ENCODE measurements at places on chromosomes 12 and 14.

DNA sequence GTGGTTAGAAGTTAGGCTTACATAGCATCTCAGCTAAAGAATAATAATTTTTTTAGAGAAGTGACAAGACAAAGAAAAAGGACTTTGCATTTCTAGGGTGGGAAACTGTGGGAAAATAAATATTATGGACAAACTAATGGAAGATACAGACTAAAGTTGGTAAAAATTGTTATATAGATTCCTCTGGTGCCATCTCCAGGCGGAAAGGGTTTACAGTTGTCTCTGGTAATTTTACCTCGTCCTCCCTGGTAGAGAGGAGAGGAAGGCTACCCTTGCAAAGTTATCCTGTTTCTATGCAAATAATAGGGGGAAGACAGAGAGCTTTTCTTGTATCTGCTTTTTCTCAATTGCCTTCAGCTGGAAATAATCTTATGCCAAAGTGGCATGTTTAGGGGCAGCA lies 5.2 kb downstream of the OR11G2 start:
- no peak for DNase-seq

DNA sequence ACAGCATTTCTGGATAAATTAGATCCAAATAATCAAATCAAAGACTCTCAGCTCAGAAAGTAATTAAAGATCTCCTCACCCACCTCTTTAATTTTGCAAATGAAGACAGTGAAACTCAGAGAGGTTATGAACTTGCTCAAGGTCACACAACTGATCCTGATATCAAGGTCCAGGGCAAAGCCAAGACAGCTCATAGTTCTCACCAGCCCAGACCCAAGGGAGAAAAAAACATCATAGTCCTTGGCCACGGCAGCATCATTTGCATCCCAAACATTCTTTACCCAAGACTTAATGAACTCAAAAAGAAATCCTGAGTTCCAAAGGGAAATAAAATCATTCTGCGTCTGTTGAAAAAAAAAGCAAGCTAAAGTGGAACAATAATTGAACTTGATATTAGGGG lies 112.1 kb downstream of the DAD1 start:
- no peak for DNase-seq

DNA sequence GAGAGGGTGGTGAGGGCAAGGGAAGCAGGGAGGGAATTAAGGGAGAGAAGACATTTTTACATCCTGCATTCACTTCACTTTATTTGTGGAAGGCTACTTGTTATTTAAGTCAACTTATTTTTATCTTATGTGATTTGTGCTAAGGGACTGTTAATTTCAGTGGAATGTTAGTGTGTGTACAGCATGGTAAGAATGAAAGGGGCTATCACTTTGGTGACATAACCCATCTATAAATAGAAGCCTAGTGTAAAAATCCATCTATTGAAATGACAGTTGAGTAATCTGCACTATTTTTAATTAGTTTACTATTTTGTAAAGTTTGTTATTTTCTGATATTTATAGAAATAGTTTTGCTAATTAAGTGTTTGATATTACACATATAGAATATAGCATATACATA lies 16.8 kb upstream of the CHPT1 start:
- DNase-seq, result no peak

GRCh38 chr12:38056701-38057689 lies 259.6 kb upstream of the ALG10B start:
- no peak for DNase-seq

DNA sequence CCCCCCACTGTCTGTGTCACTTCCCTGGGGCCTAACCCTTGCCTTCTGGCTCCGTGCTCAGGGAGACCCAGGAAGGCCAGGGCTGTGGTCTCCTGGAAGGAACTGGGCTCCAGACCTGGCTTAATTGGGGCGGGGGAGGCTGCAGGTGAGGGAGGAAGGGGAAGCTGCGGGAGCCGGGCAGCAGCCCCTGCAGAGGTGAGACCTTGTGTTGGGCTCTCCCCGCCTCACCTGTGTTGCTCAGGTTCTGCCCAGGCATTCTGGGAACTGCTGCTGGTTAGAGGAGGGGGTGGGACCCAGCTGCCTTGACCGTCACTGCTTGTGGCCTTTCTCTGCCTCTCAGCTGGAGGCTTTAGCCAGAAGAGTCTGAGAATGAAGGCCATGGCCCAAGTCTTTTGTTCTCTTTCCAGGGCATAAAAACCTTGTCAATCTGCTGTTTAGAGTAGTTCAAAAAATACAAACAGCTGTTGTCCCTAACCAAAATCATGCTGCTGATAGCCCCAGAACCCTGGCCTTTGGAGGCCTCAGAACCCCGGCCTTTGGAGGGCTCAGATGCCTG lies 247.6 kb downstream of the CHST11 start:
- DNase-seq, result no peak

DNA sequence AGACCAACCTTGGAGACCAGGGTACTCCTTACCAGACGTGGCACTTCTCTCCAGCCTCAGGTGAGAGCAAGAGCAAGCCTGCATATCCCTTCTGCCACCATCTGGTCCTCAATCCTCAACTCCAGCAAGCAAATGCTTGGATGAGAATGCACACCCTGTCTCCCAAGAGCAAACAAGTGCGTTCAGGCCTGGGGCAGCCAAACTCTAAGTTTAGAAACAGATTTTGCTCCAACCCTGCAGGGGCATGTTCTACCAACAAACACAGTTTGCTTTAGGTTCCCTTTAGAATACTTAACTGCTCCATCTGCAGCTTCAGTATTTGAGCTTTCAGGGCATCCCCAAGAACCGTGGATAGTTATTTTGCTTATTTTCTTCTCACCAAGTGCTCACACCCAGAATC lies 55.9 kb upstream of the FICD start:
- no peak for DNase-seq

GRCh38 chr12:107490010-107490409 lies 195.6 kb upstream of the PWP1 start:
- no peak for DNase-seq

GRCh38 chr12:110403976-110404682 lies 621 bp upstream of the ANAPC7 start:
- DNase-seq, result peak; percentile 67

DNA sequence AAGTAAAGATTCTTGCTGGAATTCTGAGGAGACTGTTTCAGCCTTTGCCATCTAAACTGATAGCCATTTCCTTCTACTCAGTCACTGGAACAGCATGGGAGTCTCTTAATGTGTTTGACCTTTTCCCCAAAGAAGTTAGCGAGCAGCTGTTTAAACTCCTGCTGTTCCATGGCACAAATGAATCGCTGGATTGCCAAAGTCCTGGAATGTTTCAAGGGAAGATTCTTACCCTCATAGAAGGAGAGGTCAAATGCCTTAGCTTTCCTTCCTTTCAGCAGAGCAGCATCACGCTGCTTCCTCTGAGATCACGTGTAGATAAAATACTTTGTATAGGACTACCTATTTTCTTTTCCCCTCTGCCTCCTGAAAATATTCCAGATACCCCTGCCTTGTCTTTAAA lies 10.5 kb upstream of the NR2C1 start:
- no peak for DNase-seq

DNA sequence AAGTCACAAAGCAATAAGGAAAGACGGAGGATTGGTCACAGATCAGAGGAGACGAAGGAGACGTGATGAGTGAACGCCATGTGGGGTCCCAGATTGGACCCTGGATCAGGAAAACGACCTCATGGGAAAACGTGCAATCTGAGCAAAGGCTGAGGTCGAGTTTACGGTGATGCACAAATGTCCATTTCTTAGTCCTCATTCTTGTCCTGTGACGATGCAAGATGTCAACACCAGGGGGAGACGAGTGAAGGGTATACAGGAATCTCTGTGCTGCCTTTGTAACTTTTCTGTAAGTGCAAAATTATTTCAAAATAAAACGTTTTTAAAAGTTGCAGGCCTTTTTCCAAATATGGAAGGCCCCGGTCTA lies 329.8 kb downstream of the MED13L start:
- no peak for DNase-seq

DNA sequence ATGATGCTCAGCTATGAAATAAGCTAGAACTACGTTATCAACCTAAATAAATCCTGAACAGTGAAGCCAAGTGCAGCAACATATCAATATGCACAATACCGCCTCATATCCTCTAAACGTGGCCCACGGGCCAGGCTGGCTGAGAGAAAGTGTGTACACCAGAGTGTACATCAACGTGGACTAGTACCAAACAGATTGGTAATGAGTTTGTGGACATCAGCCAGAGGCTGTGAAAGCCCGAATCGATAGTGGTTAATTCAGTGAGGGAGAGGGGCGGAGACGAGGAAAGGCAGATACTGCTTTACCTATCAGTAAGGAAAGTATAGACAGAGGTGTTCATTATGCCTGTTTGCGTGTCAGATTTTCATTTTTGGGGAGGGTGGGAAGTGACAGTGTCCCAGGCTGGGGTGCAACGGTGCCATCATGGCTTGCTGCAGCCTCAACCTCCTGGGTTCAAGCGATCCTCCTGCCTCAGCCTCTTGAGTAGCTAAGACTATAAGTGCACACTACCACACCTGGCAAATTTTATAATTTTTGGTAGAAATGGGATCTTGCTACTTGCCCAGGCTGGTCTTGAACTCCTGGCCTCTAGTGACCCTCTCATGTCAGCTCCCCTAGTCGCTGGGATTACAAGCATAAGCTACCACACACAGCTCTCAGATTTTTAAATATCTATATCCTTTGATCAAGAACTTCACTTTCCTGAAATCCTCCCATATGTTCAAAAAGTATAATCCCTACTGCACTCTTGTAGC lies 50.1 kb downstream of the ANAPC7 start:
- no peak for DNase-seq

GRCh38 chr14:95910628-95911027 lies 34.0 kb downstream of the TUNAR start:
- no peak for DNase-seq

DNA sequence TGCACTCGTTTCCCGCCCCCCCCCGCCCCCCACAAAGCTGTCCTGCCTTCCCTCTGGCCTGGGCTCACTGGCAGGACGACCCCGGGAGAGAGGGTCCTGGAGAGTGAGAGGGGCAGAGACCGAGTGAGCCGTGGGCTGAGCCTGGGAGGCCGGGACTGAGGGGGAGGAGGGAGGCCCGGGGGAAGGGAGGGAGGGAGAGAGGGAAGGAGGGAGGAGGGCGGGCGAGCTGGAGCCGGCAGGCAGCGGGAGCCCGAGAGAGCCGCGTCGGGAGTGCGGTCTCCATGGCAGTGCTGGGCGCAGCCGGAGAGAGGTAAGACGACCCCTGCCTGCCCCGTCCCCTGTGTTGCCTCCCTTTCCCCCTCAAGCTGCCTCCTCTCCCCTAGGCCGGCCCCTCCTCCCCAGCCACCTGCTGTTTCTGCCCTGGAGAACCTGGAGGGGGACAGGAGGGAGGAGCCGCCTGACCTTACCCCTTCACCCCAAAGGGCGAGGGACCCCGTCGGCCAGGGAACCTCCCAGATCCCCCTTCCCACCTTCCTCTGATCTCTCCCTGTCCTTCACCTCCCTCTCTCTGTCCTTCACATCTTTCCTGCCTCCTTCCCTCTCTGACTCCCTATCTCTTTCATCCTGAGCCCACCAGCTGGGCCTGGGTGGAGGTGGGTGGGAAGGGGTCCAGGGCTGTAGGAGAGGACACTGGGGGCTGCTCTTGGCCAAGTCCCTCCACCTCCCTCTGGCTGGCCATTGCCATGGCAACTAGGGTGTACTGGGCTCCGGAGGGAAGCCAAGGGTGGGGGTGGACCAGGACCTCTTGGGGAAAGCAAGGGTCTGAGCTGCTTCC lies at the start of gene GPR162:
TSS of gene GPR162 (plus strand) at position 231 of the 835 bp plus-strand sequence. CDS start 2,078 bp downstream, outside the sequence.
- DNase-seq, result peak; percentile 61

- DNase-seq, result no peak
These were observed 16.4 kb downstream of the BAG5 start for GRCh38 chr14:103545915-103546651.

- no peak for DNase-seq
These were observed 114.8 kb downstream of the C12orf75 start for GRCh38 chr12:105445249-105445648.

- DNase-seq, result no peak
These were observed 77.7 kb downstream of the PPP2R5C start for GRCh38 chr14:101839236-101839635.

GRCh38 chr12:22476133-22476532 lies 68.2 kb downstream of the C2CD5 start:
- DNase-seq, result no peak

DNA sequence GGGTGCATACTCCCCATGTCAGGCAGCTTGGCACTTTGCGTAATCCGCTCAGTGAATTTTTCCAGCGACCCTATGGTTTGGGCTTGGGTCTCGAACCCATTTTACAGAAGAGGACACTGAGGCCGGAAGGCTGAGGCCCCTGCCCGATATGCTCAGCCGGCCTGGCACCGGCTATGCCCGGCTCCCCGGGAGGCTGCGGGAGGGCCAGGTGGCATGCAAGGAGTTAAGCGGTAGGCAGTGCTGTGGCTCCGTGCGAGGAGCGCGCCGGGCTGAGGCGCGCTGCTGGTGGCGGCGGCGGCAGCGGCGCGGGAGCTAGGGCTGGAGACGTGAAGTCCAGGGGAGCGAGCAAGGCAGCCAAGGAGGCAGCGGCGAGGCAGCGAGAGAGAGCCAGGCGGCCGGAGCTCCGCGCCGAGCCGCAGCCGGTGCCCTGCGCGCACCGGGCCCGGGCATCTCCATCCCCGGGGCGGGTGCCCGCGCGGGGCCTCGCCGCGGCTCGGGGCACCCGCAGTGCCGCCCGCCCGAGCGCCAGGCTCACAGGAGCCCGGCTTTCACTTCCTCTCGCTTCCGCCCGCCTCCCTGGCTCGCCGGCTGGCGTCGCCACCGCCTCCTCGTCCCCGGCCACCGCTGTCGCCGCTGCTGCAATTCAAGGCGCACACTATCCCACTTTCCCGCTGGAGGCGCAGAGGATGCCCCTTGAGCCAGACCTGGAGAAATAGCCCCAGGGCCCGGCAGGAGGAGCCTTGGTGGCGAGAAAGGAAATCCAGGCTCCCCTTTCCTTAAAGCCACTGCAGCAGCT lies at the start of gene WSCD2:
TSS of gene WSCD2 (plus strand) at position 272 of the 796 bp plus-strand sequence. CDS start 66,545 bp downstream, outside the sequence.
- DNase-seq, result peak; percentile 29

DNA sequence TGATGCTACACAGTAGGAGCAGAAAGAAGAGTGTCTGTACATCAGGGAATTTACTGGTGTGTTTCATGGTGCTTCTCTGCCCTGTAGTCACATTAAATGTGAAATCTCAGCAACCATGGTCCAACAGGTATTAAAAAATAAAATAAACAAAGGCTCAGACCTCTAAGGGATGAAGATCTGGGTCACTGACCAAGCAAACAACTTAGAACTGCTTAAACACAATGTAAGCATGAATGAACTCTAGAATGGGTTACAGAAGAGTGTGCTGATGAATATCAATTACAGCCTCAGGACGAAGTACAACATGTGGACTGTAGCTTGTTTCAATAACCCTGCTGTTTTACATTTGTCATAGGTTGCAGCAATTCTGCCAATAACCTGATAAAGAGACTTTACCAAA lies 47.4 kb downstream of the SLC35F4 start:
- no peak for DNase-seq
